ENCODE measurements at places on chromosomes 6 and 20.

- DNase-seq = no peak
Measured at GRCh38 chr6:56862415-56863175, 92.3 kb upstream of the BEND6 start.

DNA sequence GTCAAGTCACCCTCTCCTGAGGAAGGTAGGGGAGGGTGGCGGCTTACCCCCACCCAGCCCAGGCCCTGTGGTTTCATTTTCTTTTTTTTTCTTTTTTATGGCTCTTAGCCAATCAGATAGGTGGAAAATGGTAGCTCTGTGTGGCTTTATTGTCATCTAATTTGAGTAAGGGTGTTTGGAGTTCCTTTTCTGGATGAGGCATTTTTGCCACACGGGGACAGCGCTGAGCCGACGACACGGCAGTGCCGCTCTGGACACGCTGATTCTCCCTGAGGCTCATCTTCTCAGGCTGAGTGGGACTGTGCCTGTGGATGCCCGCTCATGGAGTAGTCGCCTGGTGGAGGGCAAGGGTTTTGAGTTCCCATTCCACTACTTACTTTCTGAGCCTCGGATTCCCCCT, 37.6 kb upstream of the ANGPT4 start:
- no peak for DNase-seq

- DNase-seq = no peak
Measured at GRCh38 chr20:63978319-63979228, 868 bp downstream of the SAMD10 start.

DNA sequence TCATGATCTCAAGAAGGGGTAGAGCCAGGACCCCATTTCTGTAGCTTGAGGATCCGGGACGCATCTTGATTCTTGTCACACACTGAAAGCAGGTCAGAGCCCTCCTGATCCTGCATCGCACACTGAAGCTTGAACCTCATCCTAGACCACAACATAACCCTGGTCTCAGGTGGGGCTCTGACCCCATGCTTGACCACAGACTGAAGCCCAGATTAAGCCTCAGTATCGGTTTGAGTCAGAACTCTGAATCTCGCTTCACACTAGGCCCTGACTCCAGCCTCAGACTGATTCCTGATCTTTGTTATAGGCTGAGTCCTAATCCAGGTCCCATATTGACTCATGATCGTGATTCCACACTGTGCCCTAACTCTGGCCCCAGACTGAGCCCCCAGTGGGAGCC, 8.5 kb upstream of the RSPO4 start:
- DNase-seq = no peak

DNA sequence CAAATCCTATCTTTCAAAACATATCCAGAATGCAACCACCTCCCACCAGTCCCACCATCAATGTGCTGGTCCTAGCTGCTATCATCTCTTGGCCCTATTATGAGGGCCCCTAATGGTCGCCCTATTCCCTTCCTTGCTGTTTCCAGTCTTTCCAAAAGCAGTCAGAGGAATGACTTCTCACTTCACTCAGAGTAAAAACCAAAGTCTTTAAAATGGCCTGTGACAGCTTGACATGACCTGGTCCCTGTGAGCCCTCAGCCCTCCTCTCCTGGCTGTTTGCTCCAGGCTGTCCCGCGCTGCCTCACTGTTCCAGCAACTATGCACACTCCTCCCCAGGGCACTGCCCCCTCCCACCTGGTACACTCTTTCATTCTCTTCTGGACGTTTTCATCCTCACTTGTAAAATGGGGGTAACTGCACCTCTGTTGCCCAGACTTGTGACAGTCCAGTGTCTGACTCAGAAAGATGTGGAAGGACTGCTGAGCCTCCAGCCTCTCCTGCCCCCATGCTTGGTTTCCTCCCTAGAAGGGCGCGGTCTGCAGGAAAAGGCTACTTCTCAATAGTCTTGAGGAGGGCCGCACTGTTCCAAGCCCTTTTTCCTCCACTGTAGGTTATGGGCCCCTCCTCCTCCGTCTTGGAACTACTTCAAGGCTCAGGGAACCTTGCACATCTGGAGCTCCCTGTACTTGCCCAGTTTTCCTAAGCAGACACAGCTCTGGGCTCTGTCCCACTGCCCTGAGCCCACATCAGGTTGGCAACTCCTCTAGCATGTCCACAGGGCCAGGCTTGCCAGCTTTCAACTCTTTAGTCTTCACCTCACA, 64.7 kb downstream of the MYH7B start:
- DNase-seq = no peak

DNA sequence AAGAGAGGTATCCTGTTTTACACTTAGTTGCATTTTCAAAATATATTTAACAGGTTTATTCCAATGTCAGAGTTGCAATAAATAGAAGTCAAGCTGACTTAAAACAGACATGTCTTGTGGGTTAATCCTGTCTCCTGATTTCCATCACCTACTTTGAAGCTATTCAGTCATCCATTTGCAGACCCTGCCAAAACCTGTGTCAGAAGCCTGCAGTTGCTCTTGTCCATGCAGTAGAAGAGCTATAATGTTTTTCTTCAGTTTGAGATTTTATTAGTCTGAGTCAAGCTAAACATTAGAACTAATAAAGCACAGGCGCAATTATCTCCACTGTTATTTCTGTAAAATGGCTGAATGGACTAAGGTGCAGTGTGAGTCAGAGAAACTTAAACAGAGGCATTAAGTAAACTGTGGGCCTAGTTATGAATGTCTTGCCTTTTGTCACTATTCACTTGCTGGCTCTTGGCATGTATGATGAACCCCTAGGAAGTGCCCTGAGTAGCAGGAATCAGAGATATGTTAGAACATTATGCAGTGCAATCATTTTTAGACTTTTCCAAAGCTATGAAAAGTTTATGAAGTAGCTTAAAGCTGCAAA, 11.0 kb upstream of the HDGFL1 start:
- DNase-seq = no peak

DNA sequence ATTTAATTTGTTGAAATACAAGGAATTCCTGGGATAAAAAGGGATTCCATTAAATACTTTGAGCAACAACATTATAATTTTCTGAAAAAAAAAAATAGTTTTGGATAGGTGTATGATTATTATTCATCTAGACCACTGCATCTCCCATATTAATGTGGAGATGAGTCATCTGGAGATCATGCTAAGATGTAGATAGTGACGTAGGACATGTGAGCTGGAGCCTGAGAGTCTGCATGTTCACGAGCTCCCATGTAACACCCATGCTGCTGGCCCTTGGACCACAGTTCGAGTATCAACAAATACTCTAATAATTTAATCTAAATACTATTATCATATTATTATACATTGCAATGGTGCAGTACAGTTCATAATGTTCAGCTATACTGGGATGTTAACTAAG, 91.6 kb downstream of the EPM2A start:
- DNase-seq = peak; percentile 6

DNA sequence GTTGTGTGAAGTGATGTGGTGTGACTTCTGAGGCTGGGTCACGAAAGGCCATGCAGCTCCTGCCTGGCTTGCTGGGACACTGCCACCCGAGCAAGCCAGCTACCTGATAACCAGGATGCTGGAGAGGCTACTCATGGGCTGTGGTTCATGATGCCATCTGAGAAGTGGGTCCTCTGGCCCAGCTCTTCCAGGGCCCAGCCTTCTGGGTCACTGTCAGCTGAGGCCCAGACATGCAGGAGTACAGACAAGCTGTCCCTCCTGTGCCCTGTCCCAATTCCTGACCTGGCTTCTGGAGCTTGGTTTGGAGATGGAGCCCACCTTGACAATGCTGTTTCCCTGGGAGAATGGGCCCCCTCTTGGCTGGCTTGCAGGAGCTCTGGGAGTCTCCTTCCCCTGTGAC, 87.0 kb downstream of the DHX35 start:
- no peak for DNase-seq

GRCh38 chr20:61772828-61773631, 292.7 kb downstream of the TAF4 start:
- no peak for DNase-seq

Data from brain pericyte (primary cell).